Left renal cortex interstitium (tissue), 4 donors: ENCODE measurements at places on chromosomes 7 and 10. TPM values are rescaled to one million over a fixed set of nuclear protein-coding genes. Genes with fewer than 3 reads are reported as not detected.

Gene ATG9B
- 2.1 TPM for polyA plus RNA-seq

Gene LBX1
- 0.06 TPM for polyA plus RNA-seq

Gene DNAH11
- polyA plus RNA-seq = 3.3 TPM

Gene PRLHR
- not detected for polyA plus RNA-seq

Gene TSPAN12
- 182 TPM for polyA plus RNA-seq

DNA sequence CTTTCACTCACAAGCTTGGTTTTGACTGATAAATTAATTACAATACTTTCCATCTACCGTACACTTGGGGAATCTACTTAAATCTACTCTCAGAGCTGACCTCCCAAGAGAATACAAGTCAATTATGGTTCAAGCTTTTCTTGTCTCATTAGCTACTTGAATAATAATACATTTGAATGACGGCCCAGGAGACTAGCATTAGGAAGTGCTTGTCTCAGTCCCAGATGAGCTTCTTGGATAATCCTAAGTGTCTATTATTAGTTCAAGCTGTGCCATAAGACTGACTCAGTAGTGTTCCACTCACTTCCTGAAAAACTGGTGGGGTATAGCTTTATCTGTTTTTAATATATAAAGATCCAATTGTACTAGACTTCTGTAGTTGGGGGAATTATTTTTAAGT, 100.2 kb downstream of the GNAT3 start:
- no peak for DNase-seq

DNA sequence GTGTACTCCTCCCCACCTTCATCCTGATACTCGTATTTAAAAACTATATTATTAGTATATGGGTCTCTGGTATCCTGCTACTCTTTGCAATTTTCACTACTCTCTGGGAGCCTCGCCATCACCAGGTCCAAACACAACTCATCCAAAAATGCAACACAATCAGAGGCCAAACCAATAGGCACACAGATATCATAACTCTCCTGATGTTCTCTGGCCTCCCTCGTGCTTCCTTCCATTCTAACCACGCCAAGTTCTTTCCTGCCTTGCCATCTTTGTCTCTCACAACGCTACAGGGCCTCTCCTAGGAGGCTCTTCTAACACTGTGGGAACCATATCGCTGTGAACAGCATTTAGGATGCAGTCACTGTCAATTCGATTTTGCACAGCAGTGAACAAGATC, 7.3 kb downstream of the RHEB start:
- DNase-seq = no peak

DNA sequence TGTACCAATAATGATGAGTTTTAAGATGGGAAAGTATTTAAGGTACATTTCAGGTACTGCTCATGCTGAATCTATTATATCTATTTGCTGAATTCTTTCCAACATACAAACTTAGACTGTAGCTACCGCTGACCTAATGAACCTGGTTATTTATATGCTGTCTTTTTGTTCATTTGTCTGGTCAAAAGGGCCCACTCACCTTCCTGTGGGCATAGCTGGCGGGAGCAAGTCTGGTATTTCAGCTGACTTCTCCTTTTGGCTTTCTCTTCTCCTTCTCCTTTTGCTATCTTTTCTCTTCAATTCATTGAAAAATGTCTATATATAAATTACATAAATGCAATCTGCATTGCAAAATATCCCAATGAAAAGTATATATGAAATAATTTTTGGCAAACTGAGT, 9.5 kb downstream of the PLXDC2 start:
- no peak for DNase-seq

DNA sequence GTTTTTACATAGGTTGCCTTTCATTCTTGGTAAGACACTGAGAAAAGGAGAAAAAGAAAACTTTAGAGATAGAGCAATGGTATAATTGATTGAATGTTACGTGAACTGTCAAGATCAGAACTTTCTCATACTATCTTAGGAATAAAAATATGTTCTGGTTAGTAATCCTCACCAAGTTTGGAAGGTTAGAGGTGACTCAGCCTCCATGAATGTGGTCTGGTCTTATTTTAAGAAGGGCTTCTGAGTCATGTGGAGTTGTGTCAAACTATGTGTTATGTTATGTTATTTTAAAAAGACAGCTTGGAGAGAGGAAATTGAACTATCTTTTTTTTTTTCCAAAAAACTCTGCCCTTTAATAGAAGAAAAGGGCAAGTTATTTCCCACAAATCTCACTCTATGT, 458.6 kb upstream of the KLF6 start:
- no peak for DNase-seq

DNA sequence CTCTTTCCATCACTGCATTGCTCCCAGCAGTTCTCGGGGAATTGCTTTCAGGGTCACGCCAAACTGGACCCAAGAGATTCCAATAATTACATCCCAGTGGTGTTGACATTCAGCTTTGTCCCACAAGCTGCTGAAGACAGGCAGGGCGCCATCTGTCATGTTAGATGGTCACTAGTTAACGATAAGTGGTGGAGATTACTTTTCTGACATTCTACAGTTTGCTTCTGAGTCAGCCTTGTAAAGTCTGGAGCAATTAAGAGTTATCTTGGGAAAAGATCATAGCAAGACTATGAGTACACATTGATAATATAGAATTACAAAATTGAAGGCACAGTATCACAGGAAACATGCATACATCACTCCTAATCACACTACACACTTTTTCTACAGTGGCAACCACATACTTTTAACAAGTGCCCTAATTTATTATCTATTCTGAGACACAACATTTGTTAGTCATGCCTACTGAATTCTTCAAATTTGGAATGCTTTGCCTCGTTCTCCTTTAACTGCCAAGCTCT, 41.9 kb downstream of the SEMA3C start:
- DNase-seq = no peak

- DNase-seq = no peak
These were observed 737 bp downstream of the ZMIZ1 start for GRCh38 chr10:79069325-79070080.

DNA sequence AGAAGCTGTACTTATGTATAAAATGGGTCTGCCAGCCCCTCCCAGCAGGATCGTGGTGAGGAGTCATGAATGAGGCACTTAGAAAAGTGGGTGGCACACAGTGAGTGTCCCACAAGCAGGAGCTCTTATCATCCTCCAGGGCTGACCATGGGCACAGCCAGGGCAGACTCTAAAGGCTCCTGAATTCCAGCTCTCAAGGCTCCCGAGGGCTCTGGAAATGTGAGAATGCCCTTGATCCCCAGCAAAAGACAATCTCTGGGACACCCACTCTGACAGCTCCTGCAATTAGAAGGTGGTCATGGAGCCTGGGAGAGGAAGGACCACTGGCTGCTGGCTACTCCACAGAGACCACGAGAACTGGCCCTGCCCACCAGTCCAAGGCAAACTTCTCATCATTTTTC, 1.6 kb downstream of the VSTM4 start:
- DNase-seq = no peak

- DNase-seq = no peak
These were observed 49.5 kb upstream of the ZPBP start for GRCh38 chr7:50142425-50143017.

GRCh38 chr7:36811807-36812206, 87.5 kb upstream of the AOAH start:
- no peak for DNase-seq

GRCh38 chr10:21750424-21750823, 216.4 kb downstream of the MLLT10 start:
- DNase-seq = no peak

GRCh38 chr10:125536236-125536635, 146.7 kb downstream of the TEX36 start:
- DNase-seq = no peak

GRCh38 chr7:101983147-101983811, 165.9 kb downstream of the CUX1 start:
- DNase-seq = no peak

DNA sequence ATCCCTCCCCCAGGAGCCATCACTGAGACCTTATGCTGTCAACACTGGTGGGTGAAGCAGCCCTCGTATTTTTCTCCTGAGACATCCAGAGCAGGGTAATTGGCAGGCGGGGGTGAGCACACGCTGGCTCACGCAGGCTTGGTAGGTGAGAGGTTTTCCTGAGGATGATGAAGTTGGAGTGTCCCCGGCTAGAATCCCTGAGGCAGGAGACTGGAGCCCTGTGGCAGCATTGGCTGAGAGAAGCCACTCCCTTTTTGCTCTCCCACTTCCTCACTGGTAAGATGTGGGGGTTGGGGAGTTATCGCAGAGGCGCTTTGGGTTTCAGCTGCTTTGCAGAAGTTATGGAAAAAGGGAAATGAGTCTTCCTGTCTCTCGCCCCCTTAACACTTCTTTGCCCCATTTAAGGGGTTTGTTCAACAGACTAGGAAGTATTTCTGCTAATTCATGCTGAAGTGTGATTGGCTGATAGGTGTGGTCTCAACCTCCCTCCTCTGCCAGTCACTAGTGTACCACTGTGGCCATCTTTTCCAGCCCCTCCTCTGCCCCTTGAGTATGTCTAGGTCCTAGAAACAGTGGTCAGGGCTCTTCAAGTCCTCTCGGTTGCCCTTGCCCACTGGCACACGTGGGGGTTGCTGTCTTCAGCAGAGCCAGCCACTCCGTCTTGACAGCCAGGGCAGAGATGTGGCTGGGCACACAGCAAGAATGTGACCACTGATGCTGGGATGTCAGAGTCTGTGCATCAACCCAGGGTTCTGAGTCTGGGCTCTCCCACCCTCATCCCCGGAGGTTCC, 5.7 kb downstream of the ARPC1B start:
- DNase-seq = no peak

DNA sequence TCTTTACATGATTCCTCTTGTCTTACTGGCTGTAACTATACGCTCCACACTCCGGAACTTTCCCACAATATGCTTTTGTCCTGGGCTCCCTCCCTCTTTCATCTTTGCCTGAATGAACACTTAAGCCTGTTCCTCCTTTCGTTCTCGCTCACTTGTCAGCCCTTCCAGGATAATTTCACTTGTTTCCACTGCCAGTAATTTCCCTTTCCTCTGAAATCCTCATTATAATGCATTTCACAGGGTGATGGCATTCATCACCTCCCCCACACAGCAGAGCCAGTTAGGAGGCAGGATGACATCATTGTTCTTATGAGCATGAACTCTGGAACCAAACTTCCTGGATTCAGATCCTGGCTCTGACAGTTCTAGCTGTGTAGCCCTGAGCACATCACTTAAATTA, 372.6 kb downstream of the GPR158 start:
- DNase-seq = no peak

- no peak for DNase-seq
These were observed 291.6 kb upstream of the KIAA1217 start for GRCh38 chr10:23917251-23917840.

DNA sequence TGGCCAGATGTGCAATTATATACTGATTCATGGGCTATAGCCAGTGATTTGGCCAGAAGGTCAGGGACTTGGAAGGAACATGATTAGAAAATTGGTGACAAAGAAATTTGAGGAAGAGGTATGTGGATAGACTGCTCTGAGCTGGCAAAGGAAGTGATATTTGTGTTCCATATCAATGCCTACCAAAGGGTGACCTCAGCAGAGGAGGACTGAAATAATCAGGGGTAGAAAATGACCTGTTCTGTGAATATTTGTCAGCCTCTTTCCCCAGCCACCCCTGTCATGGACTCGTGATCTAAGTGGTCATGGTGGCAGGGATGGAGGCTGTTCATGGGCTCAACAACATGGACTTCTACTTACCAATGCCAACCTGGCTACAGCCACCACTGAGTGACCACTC, 47.0 kb downstream of the PTPRE start:
- no peak for DNase-seq

GRCh38 chr7:32293833-32294232, 196.3 kb downstream of the LSM5 start:
- no peak for DNase-seq
